ENCODE measurements at places on chromosomes 16 and 17.

DNA sequence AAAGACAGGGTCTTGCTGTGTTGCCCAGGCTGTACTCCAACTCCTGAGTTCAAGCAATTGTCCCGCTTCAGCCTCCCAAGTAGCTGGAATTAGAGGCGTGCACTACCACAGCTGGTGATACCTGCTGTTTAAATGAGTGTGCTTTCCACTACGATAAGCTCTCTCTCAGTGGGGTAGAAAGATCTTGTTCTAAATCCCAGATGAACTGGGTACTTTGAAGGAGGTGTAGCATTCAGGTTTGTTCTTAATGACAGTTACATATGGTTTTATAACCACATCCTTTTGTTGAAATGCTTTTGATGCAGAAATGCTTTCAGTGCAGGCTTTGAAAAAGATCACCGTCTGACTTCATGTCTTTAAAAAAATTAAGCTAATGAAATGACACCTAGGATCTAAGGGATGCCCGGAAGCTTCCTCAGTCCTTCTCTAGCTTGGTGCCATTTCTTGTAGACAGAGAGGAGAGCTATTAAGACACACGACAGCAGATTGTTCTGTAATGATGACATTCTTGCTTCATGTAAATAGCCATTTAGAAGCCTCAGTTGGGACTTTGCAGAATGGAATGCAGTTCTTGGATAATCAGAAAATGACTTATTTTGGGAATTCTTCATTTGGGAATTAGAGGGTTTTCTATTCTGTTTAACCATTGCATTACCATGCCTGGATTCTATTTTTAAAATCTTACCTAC lies 19.5 kb downstream of the PMM2 start:
- DNase-seq = no peak

DNA sequence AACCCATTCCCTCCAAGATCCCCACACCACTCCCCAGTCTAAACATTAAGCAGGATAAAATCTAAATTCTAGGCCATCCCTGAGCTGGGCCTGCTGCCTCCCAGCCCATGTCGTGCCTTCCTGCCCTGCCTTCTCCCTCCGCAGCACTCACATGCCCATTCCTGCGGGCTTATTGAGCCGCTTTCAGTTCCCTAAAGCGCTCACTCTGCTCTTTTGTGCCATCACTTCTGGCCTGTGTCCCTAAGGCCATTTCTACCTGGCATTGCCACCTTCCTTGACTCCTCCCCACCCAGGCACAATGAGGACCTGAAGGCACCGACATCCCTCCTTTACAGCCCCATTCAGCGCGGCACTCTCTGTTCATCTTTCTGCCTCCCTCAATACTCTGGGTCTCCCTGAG lies 13.0 kb upstream of the RAB5C start:
- DNase-seq = no peak

DNA sequence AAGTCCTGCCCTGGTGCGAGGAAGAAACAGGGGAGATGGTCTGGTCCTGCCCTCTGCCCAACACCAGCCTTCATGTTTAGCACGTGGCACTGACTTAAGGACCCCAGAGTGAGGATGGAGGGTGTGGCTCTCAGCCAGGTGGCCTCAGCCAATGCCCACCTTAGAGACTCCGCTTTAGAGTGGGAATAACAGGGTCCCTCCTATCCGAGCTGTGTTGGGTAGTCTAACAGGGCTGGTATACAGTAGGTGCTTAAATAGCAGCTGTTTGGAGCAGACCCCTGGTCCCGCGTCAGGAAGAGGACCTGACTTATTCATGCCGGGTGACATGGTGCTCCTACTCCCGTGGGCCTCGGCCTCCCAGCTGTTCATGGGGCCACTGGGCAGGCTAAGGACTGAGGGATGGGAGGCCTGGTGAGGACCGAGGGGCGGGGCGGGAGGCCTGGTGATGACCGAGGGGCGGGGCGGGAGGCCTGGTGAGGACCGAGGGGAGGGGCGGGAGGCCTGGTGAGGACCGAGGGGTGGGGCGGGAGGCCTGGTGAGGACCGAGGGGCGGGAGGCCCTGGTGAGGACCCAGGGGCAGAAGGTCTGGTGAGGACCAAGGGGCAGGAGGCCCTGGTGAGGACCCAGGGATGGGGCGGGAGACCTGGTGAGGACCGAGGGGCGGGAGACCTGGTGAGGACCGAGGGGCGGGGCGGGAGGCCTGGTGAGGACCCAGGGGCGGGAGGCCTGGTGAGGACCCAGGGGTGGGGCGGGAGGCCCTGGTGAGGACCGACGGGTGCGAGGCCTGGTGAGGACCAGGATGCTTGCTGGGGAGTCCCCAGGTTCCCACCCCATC lies 7.6 kb downstream of the ZFPM1 start:
- DNase-seq = no peak

- DNase-seq = no peak
These were observed 9.8 kb upstream of the MYH3 start for GRCh38 chr17:10666906-10667305.

DNA sequence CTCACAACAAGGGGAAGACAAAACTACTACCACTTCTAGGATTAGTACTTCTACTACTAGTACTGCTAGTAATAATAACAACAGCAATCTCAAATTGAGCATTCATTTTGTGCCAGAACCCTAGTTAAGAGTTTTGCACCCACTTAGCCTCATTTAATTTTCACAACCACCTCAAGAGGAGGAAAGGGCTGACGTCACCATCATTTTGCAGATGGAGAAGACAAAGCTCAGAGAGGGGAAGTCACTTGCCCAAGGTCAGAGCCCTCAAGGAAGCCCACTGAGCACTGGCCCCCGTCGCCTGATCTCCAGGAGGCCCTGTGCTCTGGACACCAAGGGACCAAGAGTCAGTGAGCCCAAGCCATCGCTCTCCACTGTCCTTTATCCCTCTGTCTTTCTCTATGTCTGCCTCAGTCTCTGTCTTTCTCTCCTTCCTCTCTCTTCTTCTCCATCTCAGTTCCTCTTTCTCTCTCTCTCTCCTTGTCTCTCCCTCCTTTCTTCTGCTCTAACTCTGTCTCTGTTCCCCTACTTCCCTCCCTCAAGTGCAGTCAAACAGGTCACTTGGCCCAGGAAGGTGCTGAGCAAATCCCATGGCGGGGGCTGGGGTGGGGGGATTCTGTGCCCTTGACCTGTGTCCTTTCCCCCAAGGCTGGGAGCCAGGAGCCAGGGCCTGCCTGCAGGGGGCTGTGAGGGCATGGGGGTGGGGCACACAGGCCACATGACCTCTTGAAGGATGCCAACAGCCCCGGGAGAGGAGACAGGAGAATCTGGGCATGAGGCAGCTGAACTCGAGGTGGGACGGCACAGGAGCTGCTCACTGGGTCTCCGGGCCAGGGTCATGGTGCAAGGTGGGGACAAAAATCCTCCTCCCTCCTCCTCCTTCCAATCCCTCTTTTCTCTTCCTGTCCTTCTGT lies 11.2 kb upstream of the NGFR start:
- DNase-seq = no peak

- DNase-seq = no peak
These were observed 5.3 kb downstream of the KPNB1 start for GRCh38 chr17:47654991-47655390.

GRCh38 chr17:11935734-11936406 lies 61.4 kb downstream of the ZNF18 start:
- DNase-seq = peak; percentile 66

GRCh38 chr17:50923611-50924010 lies 57.5 kb upstream of the TOB1 start:
- no peak for DNase-seq

DNA sequence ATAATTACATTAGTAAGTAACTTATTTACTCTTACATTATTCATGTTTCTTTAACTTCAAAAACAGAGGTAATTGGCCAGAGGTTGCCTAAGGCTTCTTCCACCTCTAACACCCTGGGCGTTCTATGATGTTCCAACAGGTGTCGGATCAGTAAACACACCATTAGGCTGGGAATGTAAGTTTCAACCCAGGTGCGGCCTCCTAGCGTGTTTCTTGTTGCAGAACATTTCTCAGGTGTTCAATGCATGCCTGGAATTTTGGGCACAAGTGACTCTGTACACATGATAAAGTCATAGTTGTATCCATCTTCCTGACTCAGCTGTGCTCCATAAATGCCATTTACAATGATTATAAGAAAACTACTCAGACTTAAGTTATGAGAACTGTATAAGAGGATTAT lies 1.0 kb downstream of the KRTAP2-2 start:
- DNase-seq = no peak

GRCh38 chr16:67246756-67247191 lies 507 bp downstream of the FHOD1 start:
- peak; percentile 34 for DNase-seq

DNA sequence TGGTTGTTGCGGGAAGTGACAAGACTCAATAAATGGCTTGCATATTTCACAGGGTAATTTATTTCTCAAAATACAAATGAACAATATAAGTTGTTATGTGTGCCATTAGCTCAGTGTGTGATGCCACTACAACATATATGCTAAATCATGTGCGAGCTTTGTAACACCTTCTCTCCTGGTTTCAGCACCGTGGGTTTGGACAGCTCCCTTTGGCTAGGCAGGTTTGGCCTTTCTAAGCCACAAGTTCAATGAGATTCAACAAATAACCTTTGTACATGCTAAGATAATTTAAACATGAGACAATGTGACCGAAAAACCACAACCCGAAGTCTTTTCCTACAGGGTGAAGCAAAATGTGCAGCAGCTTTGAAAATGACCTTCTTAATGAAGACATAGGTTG lies 563.9 kb downstream of the TMEM114 start:
- DNase-seq = no peak

DNA sequence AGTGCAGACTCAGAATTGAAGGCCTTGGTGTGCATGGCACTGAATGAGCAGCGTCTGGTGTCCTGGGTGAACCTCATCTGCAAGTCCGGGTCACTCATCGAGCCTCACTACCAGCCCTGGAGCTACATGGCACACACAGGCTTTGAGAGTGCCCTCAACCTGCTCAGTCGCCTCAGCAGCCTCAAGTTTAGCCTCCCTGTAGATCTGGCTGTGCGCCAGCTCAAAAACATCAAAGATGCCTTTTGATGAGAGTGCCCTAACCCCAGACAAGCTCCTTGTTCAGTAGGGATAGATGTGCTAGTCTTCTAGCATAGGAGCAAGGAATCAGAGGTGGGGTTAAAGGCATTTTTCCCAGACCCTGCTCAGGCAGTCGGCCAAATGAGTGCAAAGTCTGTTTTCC lies 6.7 kb upstream of the RPL27 start:
- DNase-seq = no peak

DNA sequence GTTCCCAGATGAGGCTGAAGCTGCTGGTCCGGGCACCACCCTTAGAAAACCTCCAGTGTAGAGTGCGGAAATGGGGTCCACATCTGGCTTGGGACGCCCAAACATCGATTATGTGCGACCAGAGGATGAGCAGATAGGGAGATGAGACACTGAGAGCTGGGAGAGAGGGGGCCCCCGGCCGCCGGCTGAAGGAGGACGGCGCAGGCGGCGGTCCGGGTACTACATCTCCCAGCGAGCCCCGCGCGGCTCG lies 182 bp upstream of the SPECC1 start:
- no peak for DNase-seq

DNA sequence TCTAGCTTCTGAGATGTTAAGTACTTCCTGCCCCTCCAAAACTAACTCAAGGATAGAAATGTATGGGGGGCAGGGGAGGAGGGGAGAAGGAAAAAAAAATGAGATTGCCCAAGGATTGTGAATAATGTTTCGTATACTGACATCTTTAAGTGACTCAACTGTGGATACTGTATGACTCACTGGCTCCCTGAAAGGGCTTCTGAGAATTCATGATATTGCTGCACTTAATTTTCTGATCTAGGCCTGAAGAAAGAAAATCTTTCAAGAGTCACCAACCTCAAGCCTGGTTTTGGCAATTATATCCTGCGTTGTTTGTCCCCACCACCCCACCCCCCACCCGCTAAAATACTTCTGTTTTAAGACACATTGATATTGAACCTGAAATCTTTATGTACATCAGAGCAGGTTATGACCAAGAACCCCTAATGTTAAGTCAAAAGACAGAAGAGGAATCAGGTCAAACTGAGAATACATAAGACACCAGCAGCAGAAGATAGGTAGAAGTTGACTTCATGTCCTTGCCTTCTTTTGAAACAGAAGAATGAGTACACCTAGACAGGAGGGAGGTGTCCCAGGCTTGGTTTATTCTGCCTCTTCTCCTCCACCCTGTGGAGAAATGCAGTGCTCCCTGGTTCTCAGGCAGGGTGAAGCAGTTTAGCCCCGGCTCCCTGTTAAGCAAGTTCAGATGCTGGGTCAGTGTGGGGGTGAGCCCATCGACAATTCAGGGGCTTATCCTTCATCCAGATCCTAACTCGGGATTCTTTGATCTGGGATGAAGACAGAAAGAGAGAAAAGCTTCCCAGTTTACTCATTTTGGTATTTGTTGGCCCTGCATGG lies 3.3 kb upstream of the FBXL20 start:
- DNase-seq = no peak

DNA sequence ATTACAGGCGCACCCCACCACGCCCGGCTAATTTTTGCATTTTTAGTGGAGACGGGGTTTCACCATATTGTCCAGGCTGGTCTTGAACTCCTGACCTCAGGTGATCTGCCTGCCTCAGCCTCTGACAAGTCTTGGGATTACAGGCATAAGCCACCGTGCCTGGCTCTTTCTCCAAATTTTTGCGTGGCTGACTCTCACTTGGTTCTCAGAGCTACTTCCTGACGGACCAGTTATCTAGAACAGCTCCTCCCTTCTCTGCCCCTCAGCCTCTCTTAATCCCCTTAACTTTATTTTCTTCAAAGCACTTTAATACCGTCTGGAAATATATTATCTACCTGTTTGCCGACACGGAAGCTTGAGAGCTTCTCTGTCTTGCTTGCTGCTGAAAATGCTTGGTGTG lies 4.2 kb downstream of the YPEL2 start:
- DNase-seq = no peak

DNA sequence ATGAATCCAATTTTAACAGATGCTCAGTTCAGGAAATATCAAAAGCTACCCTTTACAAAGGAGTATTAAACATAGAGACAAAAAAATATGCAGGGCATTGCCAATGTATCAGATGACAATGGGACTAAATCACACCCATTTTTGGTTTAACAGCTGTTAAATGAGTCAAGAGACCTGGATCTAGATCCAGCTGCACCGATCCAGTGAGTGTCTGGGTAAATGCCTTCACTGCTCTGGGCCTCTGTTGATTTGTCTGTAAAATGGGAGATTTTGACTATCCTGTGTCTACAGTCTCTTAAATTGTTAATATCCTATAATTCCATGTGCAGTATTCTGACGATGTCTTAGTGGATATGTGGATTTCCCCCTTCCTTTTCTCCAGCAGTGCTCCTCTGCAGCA lies 16.4 kb downstream of the KRT23 start:
- no peak for DNase-seq

GRCh38 chr16:60091529-60091928 lies 1357.4 kb upstream of the GOT2 start:
- no peak for DNase-seq

DNA sequence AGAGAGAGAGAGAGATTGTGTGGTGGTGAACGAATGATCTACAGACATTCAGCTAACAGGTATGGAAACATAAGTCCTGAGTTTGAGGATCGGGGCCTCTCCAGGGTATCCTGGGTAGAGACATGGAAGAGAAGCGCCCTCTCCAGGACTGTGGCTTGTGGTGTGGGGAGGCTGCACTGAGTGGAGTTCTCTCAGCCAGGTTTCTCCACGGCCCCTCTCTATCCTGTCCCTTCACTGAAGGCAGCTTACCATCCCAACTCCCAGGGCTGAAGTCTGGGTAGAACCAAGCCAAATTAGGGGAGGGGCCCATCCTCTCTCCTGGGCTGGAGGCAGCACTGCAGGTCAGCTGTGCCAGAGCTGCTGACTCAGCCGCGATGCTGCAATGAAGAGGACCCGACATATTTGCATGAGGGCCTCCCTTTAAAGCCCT lies 6.2 kb downstream of the C1QL1 start:
- DNase-seq = no peak
